ENCODE measurements at places on chromosomes 7 and 10.

DNA sequence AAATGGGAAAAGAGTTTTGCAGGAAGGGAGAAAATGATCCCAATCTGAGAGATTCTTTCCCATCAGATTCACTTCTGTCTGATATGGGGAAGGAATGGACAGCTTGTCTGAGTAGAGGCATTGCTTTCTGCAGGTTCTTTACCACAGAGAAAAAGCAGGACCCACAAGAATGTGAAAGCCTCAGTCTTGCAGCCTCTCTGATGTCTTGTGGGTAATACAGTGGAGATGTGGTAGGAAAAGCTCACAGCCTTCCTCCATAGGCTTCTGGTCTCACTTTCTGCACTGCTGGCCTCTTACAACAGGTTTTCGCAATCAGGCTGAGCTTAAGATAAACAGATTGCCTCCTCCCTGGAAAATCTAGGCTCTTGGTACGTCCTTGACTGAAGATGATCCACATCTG, 551 bp downstream of the IFIT1 start:
- DNase-seq = peak; percentile 16

DNA sequence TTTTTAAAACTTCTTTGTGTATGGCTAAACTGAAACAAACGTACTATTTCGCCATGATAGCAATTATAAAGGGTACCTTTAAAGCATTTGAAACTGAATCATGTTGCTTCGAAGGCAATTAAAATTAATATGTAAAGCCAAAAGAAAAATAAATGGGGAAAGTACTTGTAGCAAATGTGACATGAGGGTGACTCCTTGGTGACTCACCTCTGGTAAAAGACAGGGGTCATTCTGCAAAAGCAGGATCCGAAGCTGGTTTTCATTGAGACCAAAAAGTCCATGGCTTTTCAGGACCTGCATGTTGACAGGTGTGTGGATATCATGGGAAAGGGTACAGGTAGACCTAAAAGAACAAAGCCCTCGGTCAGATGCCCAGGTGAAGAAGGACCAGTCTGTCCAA, 1.5 kb downstream of the ZC3HAV1L start:
- no peak for DNase-seq

- DNase-seq = no peak
These were observed 64.1 kb downstream of the ABLIM1 start for GRCh38 chr10:114593816-114594468.

DNA sequence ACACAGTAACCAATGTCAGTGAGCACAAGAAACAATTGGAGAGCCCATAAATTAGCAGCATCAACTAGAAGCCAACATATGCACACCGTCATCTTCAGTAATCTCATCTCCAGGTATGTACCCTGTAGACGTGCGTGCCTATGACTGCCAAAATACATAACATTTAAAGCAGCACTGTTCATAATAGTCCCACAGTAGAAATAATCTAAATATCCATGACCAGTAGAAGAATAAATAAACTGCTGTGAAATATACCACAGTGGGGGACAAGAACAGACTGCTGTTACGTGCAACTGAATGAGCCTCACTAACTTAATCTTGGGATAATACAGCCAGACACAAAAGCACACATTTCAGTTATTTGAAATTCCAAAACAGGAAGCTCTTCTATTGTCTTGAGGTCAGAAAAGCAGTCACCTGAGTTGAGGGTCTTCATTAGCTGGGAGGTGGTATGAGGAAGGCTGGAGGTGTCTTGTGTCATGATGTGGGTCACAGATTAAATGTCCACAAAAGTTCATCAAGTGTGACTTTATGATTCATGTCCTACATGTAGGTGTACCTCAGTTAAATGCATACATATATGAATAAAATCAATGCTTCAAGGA, 454.2 kb upstream of the AKR1E2 start:
- no peak for DNase-seq

DNA sequence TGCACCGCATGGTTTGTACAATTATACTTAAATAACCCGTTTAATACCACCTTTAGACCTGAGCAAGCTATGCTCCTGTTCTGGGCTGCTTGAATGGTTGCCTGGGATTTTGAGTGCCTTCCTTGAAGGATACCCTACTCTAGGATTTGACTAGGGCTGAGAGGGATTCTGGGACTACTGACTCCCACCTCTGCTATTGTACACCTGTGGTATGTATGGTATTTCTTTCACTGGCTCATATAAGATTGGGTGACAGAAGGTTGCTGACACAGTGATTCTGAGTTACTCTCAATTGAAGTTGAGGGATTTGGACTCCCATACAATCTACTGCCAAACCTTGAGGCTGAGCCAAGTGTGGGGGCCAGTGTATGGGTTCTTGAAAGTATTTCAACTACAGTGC, 494.4 kb upstream of the SEMA3D start:
- DNase-seq = no peak

- DNase-seq = no peak
These were observed 5.4 kb upstream of the AKR1C3 start for GRCh38 chr10:5088703-5089261.
